Caudate nucleus (tissue), 63 donors: ENCODE measurements at places on chromosomes 1 and 21.

DNA sequence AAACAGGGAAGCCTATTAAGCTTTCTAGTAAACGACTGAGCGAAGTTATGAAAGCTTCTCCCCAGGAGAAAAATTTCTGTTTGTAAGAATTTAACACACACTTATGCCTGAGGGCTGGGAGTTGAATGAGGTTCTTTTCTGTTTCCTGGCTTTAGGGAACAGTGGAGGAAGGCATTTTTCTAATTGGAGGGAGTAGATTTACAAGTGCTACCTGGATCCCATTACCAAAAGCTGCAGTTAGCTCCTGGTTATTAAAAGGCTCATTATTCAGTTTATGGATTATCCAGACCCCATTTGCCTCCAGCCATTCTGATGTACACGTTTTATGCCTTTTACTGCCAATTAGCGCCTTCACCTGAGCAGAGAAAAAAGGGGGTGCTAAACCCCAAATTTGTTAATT is 7.5 kb downstream of the ST6GALNAC3 start:
- no peak for DNase-seq

DNA sequence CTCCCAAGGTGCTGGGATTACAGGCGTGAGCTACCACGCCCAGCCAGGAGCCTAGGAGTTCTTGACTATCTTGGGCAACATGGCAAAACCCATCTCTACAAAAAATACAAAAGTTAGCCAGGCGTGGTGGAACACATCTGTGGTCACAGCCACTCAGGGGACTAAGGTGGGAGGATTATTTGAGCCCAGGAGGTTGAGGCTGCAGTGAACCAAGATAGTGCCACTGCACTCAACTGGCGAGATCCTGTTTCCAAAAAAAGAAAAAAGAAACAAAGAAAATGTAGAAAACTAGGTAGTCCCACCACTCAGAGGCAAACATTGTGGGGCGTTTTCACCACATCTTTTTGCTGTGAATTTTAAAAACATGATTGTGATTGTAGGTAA is 141.3 kb downstream of the ZZZ3 start:
- DNase-seq, result no peak

DNA sequence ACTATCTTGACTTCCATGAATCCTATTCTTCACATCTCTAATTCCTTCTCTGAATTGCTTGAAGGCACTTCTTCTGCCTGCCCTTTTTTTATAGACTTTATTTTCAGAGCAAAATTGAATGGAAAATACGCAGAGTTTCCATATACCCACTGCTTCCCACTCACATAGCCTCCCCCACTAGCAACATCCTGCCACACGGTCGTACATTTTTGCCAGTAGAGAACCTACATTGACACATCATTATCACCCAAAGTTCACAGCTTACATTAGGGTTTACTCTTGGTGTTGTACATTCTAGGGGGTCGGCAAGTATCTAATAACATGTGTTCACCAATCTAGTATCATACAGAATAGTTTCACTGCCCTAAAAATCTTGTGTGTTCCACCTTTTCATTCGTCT is 12.3 kb downstream of the EEIG2 start:
- DNase-seq, result no peak

GRCh38 chr1:157781048-157781447 is 4.1 kb upstream of the FCRL2 start:
- DNase-seq, result no peak

GRCh38 chr1:6594977-6595740 is 7.5 kb downstream of the KLHL21 start:
- DNase-seq, result no peak

GRCh38 chr1:22376001-22376400 is 75.7 kb upstream of the ZBTB40 start:
- no peak for DNase-seq

DNA sequence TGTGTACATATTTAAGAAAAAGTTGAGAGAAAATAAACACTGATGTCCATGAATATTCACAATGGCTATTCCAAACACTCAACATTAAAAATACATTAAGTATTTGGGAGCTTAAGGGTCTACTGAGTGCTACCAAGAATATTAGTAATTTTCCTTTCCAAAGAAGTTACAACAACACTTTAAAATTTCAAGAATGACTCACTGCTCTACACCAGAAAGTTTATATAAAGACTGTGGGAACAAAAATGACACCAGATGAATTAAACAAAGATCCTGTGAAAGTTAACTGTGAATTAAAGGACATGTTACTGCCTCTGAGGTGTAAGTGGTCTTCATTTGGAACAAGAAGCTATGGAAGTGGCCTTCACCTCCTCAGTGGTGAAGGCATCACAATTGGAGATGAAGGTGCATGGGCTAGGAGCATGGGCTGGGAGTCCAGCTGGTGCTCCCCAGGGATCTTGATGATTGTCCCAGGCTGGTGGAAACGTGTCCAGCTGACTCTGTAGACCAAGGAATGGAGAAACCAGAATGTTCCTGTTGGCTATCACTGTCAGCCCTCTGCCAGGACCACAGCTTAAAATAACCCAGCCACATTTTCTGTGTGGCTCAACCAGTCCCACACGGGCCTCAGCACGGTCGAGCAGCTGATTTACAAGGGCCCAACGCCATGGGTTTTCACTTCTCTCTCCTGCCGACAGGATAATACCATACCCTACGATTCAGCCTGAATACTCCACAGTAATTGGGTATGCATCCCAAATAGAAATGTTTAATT is 28.8 kb downstream of the TAF5L start:
- DNase-seq, result no peak

DNA sequence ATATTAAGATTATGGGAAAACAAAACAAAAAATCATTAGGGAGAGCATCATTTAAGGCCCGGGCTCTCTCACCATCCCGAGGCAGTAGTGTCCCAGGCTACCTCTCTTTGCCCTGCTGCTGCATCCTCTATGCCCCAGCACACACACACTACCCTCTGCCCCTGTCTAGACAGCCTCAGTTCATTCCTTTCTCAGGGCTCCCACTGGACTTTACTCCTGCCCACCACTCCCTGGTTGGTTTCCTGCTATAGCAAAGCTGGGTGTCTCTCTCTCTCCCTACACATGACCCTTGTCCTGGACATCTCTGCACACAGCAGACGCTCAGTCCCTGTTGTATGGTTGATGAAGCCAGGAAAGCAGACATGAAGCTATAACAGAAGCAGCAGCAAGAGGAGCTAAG is 30.7 kb downstream of the GNG12 start:
- DNase-seq, result no peak
